ENCODE measurements at places on chromosomes 3 and 15.

- no peak for DNase-seq
Measured at GRCh38 chr15:74907163-74907870, 666 bp upstream of the FAM219B start.

DNA sequence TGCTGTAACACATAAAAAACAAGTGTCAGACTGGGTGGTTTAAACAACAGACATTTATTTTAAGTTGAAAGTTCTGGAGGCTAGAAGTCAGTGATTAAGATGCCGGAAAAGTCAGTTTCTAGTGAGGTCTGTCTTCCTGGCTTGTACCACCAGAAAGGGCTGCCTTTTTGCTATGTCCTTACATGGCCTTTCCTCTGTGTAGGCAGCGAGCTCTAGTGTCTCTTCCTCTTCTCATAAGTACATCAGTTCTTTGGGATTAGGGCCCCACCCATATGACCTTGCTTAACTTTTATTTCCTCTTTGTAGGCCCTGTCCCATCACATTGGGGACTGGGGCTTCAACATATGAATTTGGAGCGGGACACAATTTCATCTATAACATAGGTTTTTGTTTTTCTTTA lies 128.0 kb downstream of the BBX start:
- no peak for DNase-seq

DNA sequence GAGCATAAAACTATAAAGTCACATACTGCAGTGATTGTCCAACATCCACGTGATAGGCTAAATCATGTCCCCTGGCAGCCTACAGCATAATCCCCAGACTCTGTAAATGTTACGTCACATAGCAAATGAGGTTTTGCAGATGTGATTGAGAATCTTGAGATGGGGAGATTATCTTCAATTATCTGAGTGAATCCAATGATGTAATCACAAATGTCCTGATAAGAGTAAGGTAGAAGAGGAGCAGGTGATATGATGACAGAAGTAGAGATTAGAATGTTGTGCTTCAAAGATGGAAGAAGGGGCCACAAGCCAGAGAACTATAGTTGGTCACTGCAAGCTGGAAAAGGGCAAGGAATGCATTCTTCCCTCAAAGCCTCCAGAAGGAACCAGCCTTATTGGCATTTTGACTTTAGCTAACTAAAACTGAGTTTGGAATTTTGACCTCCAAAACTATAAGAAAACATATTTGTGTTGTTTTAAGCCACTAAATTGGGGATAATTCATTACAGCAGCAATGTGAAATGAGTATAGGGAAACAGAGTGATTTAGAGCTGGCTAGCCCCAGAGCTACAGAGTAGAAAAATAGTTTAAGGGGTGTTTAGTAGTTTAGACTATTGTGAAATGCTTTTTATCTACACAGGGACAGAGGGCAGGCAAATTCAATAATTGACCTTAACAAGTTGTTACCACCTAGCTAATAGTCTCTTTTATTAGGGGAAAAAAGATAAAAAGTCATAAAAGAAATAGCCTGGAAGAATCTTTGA lies 15.2 kb downstream of the SLC2A2 start:
- no peak for DNase-seq

- no peak for DNase-seq
Measured at GRCh38 chr3:148642616-148643015, 55.1 kb upstream of the AGTR1 start.

- DNase-seq = no peak
Measured at GRCh38 chr3:54222316-54222715, 100.0 kb downstream of the CACNA2D3 start.

DNA sequence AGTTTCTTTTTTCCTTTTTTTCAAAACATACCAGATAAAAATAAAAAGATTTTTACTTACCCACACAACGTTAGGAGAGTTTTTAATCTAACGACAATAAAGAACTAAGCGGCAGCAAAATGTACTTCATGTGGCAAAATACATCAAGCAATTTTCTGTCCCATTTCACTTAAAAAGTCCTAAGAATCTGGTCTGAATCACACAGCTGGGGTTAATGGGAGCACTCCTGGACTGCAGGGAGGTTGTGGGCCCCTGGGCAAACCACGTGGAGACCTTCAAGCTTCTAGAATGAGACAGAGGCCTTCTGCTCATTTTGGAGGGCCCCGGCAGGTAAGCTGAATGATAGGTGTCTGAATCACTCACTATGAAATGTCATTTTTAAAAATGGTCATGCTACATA lies 193.8 kb downstream of the RORA start:
- DNase-seq = no peak

GRCh38 chr3:119795849-119796248 lies 13.9 kb downstream of the NR1I2 start:
- no peak for DNase-seq

GRCh38 chr15:70192490-70192889 lies 94.8 kb upstream of the TLE3 start:
- no peak for DNase-seq

GRCh38 chr3:48950051-48950450 lies 31.4 kb downstream of the ARIH2 start:
- DNase-seq = no peak
